ENCODE measurements at places on chromosomes 1 and 21. TPM values are rescaled to one million over a fixed set of nuclear protein-coding genes. Genes with fewer than 3 reads are reported as not detected.

DNA sequence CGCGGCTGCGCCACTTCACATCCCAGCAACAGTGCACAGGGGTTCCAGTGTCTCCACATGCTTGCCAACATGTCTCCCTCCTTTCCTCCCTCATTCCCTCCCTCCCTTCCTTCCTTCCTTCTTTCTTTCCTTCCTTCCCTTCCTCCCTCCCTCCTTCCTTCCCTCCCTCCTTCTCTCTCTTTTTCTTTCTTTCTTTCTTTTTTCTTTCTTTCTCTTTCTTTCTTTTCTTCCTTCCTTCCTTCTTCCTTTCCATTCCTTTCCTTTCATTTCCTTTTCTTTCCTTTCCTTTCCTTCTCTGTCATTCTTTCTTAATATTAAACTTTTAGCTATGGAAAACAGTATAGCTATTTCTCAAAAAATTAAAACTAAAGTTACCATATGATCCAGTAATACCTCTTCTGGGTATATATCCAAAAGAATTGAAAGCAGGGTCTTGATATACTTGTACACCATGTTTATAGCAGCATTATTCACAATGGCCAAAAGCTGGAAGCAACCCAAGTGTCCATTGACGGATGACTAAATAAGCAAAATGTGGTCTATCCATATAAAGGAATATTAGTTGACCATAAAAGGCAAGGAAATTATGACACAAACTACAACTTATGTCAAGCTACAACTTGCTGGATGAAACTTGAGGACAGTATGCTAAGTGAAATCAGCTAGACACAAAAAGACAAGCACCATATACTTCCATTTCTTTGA, 55.0 kb upstream of the TLR5 start:
- H3K4me3 ChIP-seq, result no peak overlapping the region
- H3K4me1 ChIP-seq, result no peaks in the 10 kb centered on the region
- H3K36me3 ChIP-seq, result no peaks in the 10 kb centered on the region
- H3K27me3 ChIP-seq, result no peaks in the 10 kb centered on the region

GRCh38 chr1:240806200-240806745, 194.3 kb upstream of the GREM2 start:
- no peak for DNase-seq
- H3K4me3 ChIP-seq, result no peak overlapping the region
- H3K27ac ChIP-seq, result no peak overlapping the region

DNA sequence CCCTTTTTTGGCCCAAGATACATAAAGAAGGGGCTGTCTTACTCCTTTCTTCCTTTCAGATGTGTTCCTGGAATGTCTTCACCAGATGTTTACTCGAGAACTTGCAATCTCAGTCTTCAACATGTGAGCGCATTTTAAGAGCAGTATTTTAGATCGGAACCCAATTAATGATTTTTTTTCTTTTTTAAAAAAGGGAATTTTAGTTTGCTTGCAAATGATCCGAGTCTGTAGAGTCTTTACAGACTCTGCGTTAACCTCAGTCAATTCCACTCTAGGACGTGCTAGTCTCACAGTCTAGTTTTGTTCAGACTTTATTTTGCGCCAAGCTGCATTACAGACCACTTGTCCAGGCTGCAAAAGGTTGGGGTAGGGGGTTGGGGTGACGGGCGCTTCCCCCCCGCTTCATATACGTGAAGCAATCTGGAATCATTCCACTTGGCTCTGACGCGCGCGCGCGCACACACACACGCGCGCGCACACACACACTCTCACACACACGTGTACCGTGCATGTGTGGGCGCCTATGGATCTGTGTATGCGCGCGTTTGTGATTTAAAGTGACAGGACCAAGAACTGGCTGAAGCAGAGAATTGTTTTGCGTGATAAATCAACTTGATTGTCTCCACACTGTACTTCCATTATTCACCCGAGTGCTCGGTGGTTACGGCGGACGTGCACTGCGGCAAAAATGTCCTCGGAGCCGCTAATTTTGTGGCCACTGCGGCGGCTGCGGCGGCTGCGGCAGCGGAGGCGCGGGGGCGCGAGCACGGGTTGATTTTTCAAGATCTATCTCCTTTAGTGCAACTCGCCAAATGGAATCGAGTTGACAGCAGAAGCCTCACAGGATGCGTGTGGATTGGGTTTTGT, 25.6 kb upstream of the NFIA start:
- peak overlapping the region; percentile 92 for H3K27ac ChIP-seq
- H3K27me3 ChIP-seq, result no peaks in the 10 kb centered on the region
- DNase-seq, result no peak
- H3K4me1 ChIP-seq, result peaks cover 38% of the 10 kb centered on the region

GRCh38 chr21:15741510-15741909, 11.7 kb downstream of the USP25 start:
- peaks cover 5% of the 10 kb centered on the region for H3K36me3 ChIP-seq
- peaks cover 60% of the 10 kb centered on the region for H3K4me1 ChIP-seq

- peaks cover 47% of the 10 kb centered on the region for H3K27me3 ChIP-seq
- no peak for DNase-seq
- H3K27ac ChIP-seq, result no peak overlapping the region
- H3K36me3 ChIP-seq, result no peaks in the 10 kb centered on the region
- no peak overlapping the region for H3K4me3 ChIP-seq
- peaks cover 14% of the 10 kb centered on the region for H3K4me1 ChIP-seq
These were observed 19.7 kb downstream of the RNF220 start for GRCh38 chr1:44424747-44425146.

DNA sequence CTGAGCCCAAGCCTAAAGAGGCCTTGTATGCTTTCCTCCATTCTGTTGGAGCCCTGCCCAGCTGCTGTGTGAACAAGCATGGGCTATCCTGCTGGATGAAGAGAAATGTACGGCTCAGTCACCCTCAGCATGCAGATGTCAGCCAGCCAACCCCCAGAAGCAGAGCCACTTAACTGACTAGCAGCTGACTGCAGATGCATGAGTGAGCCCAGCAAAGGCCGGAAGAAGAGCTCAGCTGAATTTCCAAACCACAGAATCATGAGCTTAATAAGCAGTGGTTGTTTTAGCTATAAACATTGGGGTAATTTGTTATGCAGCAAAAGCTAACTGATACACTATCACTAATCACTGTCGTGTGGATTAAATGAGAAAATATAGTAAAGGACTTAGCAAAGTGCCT, 39.0 kb downstream of the FOXO6 start:
- H3K27ac ChIP-seq, result no peak overlapping the region
- H3K4me1 ChIP-seq, result peaks cover 41% of the 10 kb centered on the region
- no peak overlapping the region for H3K4me3 ChIP-seq
- H3K27me3 ChIP-seq, result no peaks in the 10 kb centered on the region

DNA sequence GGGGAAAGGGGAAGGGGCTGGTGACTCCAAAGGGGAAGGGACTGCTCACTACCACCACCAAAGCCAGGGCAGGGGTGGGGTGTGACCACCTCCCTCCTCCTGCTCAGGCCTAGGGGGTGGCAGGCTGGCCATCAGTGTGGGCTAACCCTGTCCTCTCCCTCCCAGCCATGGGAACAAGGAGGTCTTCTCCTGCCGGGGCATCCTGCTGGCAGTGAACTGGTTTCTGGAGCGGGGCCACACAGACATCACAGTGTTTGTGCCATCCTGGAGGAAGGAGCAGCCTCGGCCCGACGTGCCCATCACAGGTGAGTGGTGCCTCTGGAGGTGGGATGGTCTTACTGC, 5.7 kb downstream of the ZC3H12A start:
- peak overlapping the region; percentile 93 for H3K4me3 ChIP-seq
- H3K27me3 ChIP-seq, result no peaks in the 10 kb centered on the region
- H3K4me1 ChIP-seq, result peaks cover 53% of the 10 kb centered on the region
- peak overlapping the region; percentile 96 for H3K27ac ChIP-seq
- no peak for DNase-seq

DNA sequence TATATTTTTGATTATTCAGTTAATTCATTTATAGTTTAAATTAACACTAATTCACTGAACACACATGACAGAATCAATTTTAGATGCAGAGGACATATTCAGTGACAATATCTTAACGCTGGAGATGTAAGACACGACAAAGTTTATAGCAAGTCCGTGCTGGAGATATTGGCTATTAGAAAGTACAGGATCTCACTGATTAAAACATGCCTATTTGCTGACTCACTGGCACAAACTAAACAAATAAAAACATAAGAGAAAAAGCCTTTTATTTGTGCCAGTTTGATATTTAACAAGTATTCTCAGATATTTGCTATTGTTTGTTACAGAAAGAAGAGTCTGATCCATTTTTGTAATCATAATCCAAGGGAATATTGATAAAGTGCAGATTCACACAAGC, 1122.9 kb upstream of the B3GALT2 start:
- no peaks in the 10 kb centered on the region for H3K4me1 ChIP-seq
- DNase-seq, result no peak
- no peaks in the 10 kb centered on the region for H3K36me3 ChIP-seq
- no peak overlapping the region for H3K4me3 ChIP-seq

DNA sequence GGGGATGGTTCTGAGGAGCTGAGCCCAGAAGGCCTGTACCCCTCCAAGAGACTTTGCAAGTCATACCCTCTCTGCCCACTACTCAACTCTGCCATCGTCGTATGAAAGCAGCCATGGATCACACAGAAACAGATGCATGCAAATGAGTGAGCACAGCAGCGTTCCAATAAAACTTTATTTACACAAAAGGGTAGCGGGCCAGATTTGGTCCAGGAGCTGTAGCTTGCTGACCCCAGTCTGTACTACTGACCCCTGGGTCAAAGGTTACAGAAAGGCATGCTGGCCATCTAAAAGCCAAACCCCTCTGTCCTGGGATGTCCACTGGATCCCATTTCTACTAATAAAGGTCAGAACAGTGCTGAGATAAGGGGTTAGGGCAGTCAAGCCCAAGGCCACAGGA, 8.8 kb upstream of the AGTRAP start:
- H3K4me3 ChIP-seq, result no peak overlapping the region
- peaks cover 9% of the 10 kb centered on the region for H3K4me1 ChIP-seq
- no peak overlapping the region for H3K27ac ChIP-seq
- no peak for DNase-seq
- H3K27me3 ChIP-seq, result no peaks in the 10 kb centered on the region

GRCh38 chr1:226033582-226033981, 28.9 kb upstream of the H3-3A start:
- DNase-seq, result no peak
- no peaks in the 10 kb centered on the region for H3K4me1 ChIP-seq
- peak overlapping the region; percentile 29 for H3K27ac ChIP-seq
- H3K4me3 ChIP-seq, result no peak overlapping the region
- H3K36me3 ChIP-seq, result no peaks in the 10 kb centered on the region

GRCh38 chr1:36771660-36772284, 262.5 kb downstream of the GRIK3 start:
- H3K4me1 ChIP-seq, result no peaks in the 10 kb centered on the region
- H3K36me3 ChIP-seq, result no peaks in the 10 kb centered on the region
- H3K27ac ChIP-seq, result no peak overlapping the region
- H3K27me3 ChIP-seq, result peaks cover 38% of the 10 kb centered on the region
- DNase-seq, result no peak

DNA sequence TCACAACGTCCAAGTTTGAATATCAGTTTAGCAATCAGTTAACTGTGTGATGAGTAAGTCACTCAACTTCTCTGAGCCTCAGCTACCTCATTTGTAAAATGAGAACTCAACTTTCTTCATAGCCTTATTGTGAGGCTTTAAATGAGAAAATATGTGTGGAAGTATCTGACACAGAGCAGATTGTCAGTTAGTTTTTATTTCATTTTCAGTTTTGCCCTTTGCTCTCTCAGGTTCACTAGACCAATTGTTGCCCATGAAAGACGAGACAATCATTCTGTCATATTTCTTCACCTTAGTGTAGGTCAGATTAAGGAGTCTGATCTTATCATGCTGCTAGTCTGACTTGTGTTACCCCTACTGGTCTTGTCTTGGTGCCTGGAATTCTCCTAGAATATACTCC, 232.8 kb upstream of the PTBP2 start:
- H3K4me3 ChIP-seq, result no peak overlapping the region
- H3K27me3 ChIP-seq, result no peaks in the 10 kb centered on the region
- no peaks in the 10 kb centered on the region for H3K4me1 ChIP-seq
- no peaks in the 10 kb centered on the region for H3K36me3 ChIP-seq
- H3K27ac ChIP-seq, result no peak overlapping the region
- DNase-seq, result no peak

- H3K36me3 ChIP-seq, result no peaks in the 10 kb centered on the region
- no peak overlapping the region for H3K4me3 ChIP-seq
- no peaks in the 10 kb centered on the region for H3K27me3 ChIP-seq
- H3K4me1 ChIP-seq, result no peaks in the 10 kb centered on the region
- peak overlapping the region; percentile 46 for H3K27ac ChIP-seq
- no peak for DNase-seq
These were observed 14.2 kb downstream of the WDR4 start for GRCh38 chr21:42864815-42865775.

DNA sequence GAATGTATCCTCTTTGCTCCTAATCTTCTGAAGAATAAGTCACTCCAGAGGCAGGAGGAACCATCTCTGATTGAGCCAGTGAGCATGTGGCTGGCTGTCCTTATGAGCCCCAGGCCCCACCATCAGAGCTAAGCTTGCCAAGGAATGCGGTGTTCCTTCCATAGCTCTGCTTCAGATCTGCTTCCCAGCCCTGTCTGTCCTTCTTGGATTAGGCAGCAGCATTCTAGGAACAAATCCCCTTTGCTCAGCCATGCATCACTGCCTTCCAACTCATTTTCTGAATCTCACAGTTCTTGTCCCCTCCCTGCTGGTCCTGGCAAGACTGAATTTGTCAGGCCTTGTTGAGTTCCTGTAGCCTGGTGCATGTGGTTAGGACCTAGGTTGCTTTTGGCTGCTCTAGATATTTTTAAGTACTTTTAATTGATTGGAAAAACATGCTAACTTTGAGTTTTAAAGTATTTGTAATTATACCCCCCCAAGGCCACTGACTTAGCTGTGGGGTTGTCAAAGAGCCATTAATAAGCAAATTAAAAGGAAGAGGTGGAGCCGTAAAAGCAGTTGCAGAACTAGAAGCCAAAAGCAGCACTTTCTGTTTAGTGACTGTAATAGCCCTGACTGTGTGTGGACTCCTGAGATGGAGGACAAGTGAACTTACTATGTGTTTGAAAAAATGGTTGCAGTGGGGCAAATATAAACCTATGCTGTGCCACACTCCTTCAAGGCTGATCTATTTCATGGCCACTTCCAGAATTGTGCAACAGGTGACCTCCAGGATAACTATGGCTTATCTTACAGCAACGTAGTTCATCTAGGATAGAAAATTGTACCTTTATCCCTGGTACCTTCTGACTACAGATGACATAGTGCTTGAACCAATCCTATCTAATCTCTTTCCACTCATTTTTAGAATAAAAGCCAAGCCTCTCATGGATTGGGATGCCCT, 61.3 kb upstream of the BACH1 start:
- H3K27ac ChIP-seq, result no peak overlapping the region
- no peak for DNase-seq
- no peaks in the 10 kb centered on the region for H3K4me1 ChIP-seq
- no peak overlapping the region for H3K4me3 ChIP-seq
- no peaks in the 10 kb centered on the region for H3K36me3 ChIP-seq

GRCh38 chr1:209370241-209370995, 213.1 kb upstream of the CAMK1G start:
- no peak for DNase-seq
- no peaks in the 10 kb centered on the region for H3K4me1 ChIP-seq

Gene PODN
- 10.6 TPM for total RNA-seq

Gene PDC
- total RNA-seq, result not detected

Gene CYP4Z1
- total RNA-seq, result 0.26 TPM

Gene TESK2
- 4.5 TPM for total RNA-seq

Gene LENEP
- total RNA-seq, result not detected

Gene BRDT
- total RNA-seq, result not detected

Gene BGLAP
- not detected for total RNA-seq

Gene HIPK1
- 54.4 TPM for total RNA-seq
